ENCODE measurements at places on chromosomes 2 and 18.

DNA sequence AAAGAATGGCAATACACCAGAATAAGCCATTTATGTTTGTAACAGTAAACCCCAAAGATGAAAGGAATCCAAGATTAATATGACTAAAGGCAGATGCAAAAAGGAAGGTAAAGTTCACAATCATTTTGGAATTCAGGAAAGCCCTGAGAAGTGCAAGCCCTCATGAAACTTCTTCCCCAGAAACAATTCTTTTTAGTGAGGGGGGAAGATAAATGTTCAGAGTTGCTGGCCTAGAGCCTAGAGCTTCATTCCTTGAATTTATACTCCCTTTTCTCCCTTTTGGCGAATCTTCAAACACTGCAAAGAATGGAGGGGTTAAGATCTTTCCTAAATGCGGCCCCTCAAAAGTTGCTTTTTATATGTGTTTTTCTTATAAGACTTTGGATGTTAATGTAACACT is 368.8 kb downstream of the MEIS1 start:
- no peak for DNase-seq

DNA sequence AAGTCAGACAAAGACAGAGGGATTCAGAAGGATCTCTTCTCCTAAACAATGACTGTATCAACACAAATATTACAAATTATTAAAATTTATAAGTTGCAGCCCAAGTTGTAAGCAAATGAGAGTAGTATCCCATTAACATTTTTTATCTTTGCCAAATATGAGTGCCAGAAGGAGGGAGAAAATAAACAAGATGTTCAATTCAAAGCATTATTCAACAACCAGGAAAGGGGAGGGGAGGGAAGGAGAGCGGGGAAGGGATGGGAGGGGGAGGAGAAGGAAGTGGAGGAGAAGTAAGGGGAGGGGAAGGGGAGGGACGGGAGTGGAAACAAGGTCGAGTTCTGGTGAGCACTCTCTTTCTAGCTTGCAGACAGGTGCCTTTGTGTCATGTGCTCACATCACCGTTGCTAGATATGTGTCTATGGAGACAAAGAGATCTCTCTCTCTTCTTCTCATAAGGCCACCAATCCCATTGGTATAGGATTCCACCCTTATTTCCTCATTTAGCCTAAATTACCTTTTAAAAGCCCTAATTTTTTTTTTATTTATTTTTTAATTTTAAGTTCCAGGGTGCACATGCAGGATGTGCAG is 679.6 kb upstream of the CHAC2 start:
- DNase-seq = no peak

GRCh38 chr18:69943021-69943420 is 4.7 kb downstream of the CD226 start:
- no peak for DNase-seq

GRCh38 chr2:131092458-131093005 is 728 bp downstream of the FAM168B start:
- DNase-seq = no peak

- no peak for DNase-seq
These were observed 135.5 kb upstream of the CXCR4 start for GRCh38 chr2:136253288-136254004.

DNA sequence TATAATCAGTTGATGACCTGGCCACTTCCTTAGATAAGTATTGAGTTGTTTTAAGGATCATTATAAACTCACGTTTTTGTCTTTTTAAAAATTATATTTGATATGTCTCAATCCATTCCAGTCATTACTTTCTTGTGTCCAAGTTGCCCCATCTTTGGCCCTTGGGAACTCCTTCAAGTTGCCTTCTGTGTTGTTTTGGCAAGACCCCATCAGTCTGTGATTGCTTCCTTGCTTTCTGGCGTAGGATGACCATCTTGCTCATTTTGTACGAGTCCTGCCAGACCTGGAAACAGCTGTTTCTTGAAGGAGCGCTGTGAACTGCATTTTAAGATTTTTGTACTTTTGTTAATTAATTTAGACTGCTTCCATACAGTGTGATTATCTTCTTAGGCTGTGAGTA is 68.9 kb upstream of the ITM2C start:
- no peak for DNase-seq

GRCh38 chr2:109638795-109639194 is 24.6 kb downstream of the SOWAHC start:
- no peak for DNase-seq

All from activated naive CD4-positive, alpha-beta T cell (primary cell).